ENCODE measurements at places on chromosomes 4 and X.

DNA sequence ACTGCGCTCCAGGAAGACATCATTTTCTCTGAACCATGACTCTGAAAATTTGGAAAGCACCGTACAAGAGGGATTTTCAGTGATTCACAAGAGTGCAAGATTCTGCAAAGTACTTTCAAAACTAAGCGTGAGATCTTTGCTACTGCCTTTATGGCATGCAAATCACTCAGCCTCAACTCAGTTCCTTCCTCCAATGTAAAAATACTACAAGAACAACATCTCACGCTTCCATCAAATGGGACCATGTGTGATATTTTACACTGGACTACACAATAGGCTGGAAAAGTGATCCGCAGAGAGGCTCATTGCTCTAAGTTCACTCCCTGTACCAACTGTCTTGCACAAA lies 674 bp upstream of the IL15 start:
- DNase-seq: no peak

GRCh38 chr4:156495091-156495490 lies 476.5 kb downstream of the PDGFC start:
- DNase-seq: no peak

- no peak for DNase-seq
Observed at GRCh38 chr4:116590648-116591047, 494.7 kb downstream of the TRAM1L1 start.

DNA sequence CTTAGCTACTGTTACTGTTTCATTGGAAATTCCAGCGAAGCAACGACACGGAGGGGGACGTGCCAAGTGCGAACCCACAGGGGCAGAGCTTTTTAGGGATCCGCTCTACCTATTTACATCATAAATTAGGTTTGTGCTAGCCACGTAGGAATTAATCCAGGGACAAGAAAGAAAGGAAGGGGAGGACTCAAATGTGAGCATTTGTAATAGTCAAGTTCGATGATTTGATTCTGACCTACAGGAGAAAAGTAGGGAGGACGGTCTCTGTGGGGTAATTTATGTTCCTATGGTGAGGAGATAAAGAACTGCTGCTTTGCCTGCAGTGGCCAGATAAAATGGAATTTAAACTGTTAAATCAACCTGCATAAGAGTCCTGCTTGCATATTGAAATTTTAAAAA lies 1.7 kb downstream of the INTS6L start:
- no peak for DNase-seq

GRCh38 chrX:106919932-106920452 lies at the start of gene CLDN2:
Gene CLDN2, plus strand, starts transcription at chrX:106920402. Its CDS starts 7,827 bp downstream, at chrX:106928229.
- no peak for DNase-seq

DNA sequence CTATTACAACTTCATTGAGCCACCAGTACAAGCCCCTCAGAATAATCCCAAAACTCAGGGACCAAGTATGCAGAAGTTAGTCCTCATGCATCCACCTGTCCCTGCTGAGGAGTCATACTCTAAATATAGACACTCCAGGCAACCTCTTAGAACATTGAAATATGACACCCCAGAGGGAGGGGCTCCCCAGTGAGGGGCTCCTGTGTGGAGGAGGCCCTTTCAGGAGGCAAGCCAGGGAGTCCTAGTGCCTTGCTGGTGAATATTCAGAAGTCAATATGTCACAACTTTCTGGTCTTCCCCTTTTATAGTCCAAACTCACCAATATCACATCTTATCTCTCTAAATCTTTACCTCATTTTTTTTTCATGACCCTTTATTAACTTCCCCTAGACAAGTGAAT lies 1.6 kb upstream of the ARMCX6 start:
- no peak for DNase-seq

DNA sequence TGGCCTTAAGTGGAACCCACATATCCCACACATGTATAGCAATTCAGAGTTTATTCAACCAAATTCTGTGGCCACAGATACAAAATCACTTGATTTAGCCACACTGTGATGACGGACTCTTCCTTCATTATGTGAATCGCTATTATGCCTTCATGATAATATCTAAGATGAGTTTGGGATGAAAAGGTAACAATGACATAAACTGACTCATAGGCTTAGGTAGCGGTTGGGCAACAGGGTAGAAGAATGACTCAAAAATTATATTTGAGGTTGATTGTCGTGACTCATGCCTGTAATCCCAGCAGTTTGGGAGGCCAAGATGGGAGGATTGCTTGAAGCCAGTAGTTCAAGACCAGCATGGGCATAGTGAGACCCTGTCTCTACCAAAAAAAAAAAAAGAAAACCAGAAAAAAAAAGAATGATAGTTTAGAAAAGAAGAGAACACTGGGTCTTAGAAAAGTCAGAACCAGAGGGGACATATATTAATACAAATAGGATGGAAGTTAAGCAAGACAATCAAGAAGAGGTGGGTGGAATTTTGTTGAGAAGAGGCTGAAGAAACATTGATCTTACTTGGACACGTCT lies 70.4 kb upstream of the USP9X start:
- no peak for DNase-seq

DNA sequence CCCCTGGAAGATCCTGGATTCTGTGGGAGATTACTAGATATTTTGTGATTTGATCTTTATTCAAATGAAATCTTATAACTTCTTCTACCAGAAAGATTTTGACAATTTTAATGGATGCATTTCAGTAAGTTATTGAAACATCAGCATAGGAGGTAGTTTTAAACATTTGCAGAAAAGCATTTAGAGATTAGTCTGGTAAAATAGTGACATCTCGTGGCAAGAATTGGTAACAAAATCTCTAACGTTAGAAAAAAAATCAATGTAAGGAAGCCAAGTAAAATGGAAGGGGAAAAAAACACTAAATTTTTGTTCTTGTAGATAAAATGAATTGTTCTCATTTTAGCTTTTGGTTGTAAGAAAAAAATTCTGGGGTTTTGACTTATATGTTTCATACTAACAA lies 73.3 kb downstream of the TASL start:
- no peak for DNase-seq

GRCh38 chr4:123345935-123346300 lies 50.7 kb upstream of the SPRY1 start:
- no peak for DNase-seq

DNA sequence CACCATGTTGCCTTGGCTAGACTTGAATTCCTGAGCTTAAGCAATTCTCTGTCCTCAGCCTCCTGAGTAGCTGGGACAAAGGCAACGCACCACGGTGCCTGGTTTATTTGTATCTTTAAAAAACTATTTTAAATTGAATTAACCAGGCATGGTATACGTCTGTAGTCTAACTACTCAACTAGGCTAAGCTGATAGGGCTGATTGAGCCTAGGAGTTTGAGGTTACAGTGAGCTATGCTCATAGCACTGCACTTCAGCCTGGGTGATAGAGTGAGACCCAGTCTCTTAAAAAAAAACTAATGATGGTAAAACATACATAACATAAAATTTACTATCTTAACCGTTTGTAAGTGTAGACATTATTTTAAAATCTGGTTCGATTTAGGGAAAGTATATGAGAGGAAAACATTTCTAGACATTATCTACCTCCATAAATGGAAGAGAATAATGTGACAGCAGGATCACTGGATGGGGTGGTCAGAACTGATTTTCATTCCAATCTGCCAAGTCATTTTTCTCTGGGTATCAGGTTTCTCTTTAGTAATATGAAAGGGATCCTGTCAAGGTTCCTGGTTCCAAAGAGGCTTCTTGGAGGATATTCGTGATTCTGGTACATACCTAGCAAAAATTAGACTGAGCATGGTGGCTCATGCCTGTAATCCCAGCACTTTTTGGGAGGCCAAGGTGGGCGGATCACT lies 8.7 kb upstream of the ITGB1BP2 start:
- no peak for DNase-seq

All from type B pancreatic cell (in vitro differentiated cells).